ENCODE measurements at places on chromosomes 7 and 10. TPM values are rescaled to one million over a fixed set of nuclear protein-coding genes. Genes with fewer than 3 reads are reported as not detected.

MDFIC gene
- 69.4 TPM for total RNA-seq

CLRN3 gene
- total RNA-seq: 0.42 TPM

AKR1C8 gene
- total RNA-seq: not detected

CYP2E1 gene
- 1.1 TPM for total RNA-seq

ASL gene
- total RNA-seq: 11.1 TPM

C10orf67 gene
- total RNA-seq: not detected

GRM3 gene
- 0.21 TPM for total RNA-seq

RAB11FIP2 gene
- total RNA-seq: 56.5 TPM

METTL27 gene
- total RNA-seq: 2.9 TPM

CCDC186 gene
- 83.1 TPM for total RNA-seq

FZD8 gene
- total RNA-seq: 8.2 TPM

HTR7 gene
- 2.2 TPM for total RNA-seq

CDHR3 gene
- 10.8 TPM for total RNA-seq

GNB2 gene
- total RNA-seq: 51.2 TPM

NDUFB8 gene
- total RNA-seq: 106 TPM

DKK1 gene
- total RNA-seq: 4.6 TPM

NACAD gene
- total RNA-seq: 1.9 TPM

GPRIN2 gene
- 1.2 TPM for total RNA-seq

OR2A12 gene
- not detected for total RNA-seq

MALRD1 gene
- 13.8 TPM for total RNA-seq

BUB3 gene
- total RNA-seq: 115 TPM

STEAP2 gene
- total RNA-seq: 31.4 TPM

NUP42 gene
- total RNA-seq: 50.4 TPM

TDRD1 gene
- total RNA-seq: 0.53 TPM

FOXI2 gene
- not detected for total RNA-seq

CAMK2B gene
- 1.5 TPM for total RNA-seq

IFIT1 gene
- total RNA-seq: 40.8 TPM

ITPRID1 gene
- not detected for total RNA-seq

LIPK gene
- not detected for total RNA-seq

IFIT1B gene
- total RNA-seq: 2.2 TPM

CTAGE15 gene
- 3.5 TPM for total RNA-seq

C10orf53 gene
- not detected for total RNA-seq

SLC37A3 gene
- total RNA-seq: 99.4 TPM

SVOPL gene
- total RNA-seq: 2.5 TPM

DRGX gene
- 0.26 TPM for total RNA-seq

PLPP4 gene
- 3.6 TPM for total RNA-seq

MNX1 gene
- total RNA-seq: not detected

ZNF365 gene
- total RNA-seq: 0.85 TPM

SYT15 gene
- 2.5 TPM for total RNA-seq

ZNF503 gene
- total RNA-seq: 12.1 TPM

KLLN gene
- total RNA-seq: 0.63 TPM

MMD2 gene
- 0.11 TPM for total RNA-seq

LYZL1 gene
- total RNA-seq: not detected

SLC26A5 gene
- 1.6 TPM for total RNA-seq

CYP3A7 gene
- 0.21 TPM for total RNA-seq

FKBP9 gene
- total RNA-seq: 232 TPM

SPDYE2 gene
- total RNA-seq: 0.16 TPM

Measured in urinary bladder (tissue), 4 donors.